ENCODE measurements at places on chromosomes 13 and 19.

GRCh38 chr13:109816808-109817203 lies 30.4 kb upstream of the IRS2 start:
- DNase-seq: no peak

GRCh38 chr19:42032431-42032830 lies 37.6 kb downstream of the GRIK5 start:
- DNase-seq: no peak

DNA sequence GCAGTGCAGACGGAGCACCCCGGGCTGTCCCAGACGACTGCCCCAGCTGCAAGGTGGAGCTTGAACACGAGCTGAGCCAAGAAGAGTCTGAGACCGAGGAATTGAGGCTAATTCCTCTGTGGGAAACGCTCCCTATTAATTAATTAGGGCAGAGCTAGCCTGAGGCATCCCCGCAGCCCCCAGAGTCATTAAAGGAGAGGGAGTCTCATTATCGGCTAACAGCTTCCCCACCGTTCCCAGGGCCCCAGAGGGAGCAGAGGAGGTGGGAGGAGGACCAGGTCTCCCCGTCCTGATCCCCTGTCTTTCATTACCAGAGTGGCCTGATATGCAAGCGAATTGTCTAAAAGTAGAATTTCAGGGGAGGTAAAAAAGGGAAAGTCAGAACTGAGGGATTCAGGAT lies 13.1 kb upstream of the SLC1A6 start:
- DNase-seq: no peak

- DNase-seq: no peak
Measured at GRCh38 chr13:46382224-46382623, 4.8 kb downstream of the RUBCNL start.

- no peak for DNase-seq
Measured at GRCh38 chr19:7940841-7941240, 2.6 kb downstream of the TIMM44 start.

- no peak for DNase-seq
Measured at GRCh38 chr13:36428086-36428485, 4.2 kb upstream of the CCNA1 start.

DNA sequence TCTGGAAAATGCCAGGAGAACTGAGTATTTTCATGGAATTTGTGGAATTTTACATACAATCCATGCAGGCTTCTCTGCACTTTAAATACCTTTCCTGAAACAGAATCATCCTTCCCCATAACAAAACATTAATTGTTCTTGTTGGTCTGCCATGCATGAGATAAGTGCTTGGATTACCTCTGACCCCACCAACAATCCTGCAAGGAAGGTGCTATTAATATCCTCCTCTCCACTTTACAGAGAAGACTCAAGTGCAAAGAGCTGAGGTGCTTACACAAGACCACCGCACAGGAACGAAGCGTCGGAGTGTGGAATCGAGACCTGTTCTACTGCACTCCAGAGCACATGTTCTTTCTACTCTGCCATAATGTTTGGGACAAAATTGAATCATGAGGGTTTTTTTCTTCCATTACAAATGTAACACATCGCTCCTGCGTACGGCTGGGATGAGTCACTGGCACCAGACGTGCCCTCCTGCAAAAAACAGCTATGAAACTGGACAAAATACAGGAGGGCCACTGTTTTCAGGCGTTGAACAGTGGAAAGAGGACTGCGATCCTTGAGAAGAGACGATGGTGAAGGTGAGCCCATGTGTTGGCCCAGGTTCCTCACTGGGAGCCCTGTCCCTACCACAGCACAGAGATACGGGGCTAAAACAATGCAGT lies 12.9 kb upstream of the LRRC4B start:
- no peak for DNase-seq

DNA sequence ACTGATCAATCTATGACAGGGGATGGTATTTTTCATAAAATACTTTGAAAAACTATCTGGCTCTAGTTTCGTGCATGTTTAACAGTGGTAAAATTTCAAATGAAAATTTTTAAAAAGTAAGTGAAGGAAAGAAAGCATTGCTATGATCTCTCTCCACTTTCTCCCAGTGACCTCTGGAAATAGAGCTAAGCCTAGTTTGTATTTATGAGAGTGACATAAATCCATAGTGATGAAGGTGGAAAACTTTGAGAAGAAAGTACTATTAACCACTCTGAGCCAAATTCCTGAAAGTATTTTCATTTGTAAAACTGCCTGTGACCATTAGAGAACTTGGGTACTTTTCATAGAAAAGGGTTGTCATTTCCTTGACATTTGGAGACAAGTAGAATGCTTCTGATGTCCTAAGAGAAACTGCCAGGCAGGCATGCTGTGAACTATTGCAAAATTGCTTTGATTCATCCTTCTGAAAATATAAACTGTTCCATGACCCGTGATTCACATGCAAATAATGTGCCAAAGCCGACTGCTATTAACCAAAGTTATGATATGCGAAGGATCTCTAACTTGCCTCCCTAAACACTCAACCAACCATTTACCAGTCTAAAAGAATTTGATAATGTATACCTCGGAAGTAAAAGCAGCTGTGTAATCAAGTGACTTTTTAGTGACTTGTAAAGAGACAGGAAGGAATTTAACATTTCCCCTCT lies 133.2 kb downstream of the VWA8 start:
- DNase-seq: no peak

GRCh38 chr19:45001087-45001739 lies at the start of gene RELB:
Gene RELB (plus strand): TSS chr19:45001464. CDS start chr19:45001580, 116 bp downstream.
- DNase-seq: peak; percentile 92

DNA sequence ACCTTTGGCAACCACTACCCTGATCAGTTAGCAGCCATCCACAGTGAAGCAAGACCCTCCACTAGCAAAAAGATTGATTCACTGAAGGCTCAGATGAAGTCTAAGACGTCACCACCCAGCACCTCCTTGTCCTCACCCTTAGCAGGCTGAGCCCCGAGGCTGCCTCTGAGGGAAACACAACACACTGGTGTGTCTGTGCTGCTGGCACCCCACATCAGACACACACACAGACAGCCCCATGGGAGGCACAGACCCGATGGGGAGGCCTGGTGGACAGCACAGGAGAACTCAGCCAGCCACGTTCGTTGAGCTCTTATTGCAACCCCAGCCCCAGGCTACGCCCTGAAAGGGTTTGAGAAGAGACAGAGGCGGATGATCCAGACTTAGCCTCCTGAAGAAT lies 94.7 kb downstream of the ZDHHC20 start:
- DNase-seq: no peak

DNA sequence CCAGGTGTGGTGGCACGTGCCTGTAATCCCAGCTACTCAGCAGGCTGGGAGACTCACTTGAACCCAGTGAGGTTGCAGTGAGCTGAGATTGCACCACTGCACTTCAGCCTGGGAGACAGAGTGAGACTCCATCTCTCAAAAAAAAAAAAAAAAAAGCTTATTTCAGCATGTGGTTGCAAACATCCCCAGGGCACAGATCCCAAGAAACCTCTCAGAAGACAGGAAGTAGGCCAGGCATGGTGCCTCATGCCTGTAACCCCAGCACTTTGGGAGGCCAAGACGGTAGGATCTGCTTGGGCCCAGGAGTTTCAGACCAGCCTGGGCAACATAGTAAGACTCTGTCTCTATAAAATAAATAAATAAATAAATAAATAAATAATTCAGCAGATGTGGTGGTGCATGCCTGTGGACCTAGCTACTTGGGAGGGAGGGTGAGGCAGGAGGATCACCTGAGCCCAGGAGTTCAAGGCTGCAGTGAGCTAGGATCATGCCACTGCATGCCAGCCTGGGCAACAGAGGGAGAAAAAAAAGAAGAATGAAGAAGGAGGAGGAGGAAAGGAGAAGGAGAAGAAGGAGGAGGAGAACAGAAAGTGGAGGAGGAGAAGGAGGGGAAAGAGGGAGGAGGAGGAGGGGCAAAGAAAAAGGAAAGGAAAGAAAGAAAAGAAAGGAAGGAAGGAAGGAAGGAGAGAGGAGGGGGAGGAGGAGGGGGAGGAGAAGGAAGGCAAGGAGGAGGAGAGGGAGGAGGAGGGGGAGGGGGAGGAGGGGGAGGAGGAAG lies 4.3 kb upstream of the LRRC8E start:
- no peak for DNase-seq

DNA sequence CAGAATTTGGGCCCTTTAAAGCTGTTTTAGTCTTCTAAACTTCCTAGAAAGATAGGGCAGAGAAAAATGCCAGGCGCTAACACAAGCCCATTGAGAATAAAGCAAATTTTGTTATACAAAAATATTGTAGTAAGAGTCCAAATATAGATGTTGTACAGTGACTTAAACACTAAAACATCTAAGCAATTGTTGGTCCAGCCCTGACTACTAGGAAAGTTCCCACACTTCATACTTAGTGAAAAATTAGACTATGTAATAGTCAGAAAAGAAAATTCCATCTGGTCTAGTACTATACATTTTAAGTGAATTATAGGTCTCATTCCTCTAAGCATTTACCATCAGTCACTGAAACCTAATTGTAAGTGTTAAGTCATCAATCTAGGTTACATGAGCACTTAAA lies 1518.3 kb upstream of the SLC10A2 start:
- no peak for DNase-seq

- no peak for DNase-seq
Measured at GRCh38 chr13:91405240-91405639, 6.8 kb downstream of the GPC5 start.

- DNase-seq: no peak
Measured at GRCh38 chr13:90623318-90624011, 724.0 kb upstream of the MIR17HG start.

- DNase-seq: no peak
Measured at GRCh38 chr13:96216543-96216942, 126.6 kb downstream of the HS6ST3 start.

GRCh38 chr19:12838182-12838885 lies at the start of gene MAST1:
Gene MAST1 (plus strand): TSS chr19:12838515. CDS start chr19:12838573, 58 bp downstream.
- peak; percentile 11 for DNase-seq

- no peak for DNase-seq
Measured at GRCh38 chr19:21117041-21117907, 24.6 kb upstream of the ZNF431 start.

GRCh38 chr19:39631178-39631577 lies 24.5 kb upstream of the LGALS16 start:
- DNase-seq: no peak

GRCh38 chr13:76991432-76991795 lies 467 bp upstream of the CLN5 start:
- DNase-seq: peak; percentile 32

- DNase-seq: no peak
Measured at GRCh38 chr19:795073-795611, 2.1 kb upstream of the PTBP1 start.

- DNase-seq: no peak
Measured at GRCh38 chr19:56114051-56114777, 6.9 kb downstream of the ZNF787 start.

- DNase-seq: no peak
Measured at GRCh38 chr19:11136400-11137101, 19.0 kb downstream of the SPC24 start.
